ENCODE measurements at places on chromosomes 1 and 21.

DNA sequence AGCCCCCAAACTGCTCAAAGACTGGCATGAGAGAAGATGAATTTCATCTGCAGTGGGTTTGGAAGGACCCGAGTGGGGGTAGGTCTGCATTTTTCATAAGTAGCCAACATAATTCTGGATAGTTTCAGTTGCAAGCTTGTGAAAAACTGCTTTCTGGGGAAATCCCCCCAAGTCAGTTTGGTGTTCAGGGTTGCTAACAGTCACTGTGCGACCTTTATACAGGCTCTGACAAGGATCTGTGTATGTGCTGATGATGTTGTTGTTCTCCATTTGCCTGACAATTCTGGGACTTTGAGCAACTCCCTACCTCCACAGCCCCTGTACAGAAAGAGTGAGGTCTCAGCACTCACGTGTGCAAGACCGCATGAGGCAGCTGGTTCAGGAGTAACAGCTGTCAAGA is 87.9 kb downstream of the SUSD4 start:
- DNase-seq, result no peak

- DNase-seq, result no peak
Measured at GRCh38 chr1:85581802-85582686, 1.5 kb downstream of the CCN1 start.

- DNase-seq, result no peak
Measured at GRCh38 chr21:28867401-28867800, 125.3 kb downstream of the LTN1 start.

DNA sequence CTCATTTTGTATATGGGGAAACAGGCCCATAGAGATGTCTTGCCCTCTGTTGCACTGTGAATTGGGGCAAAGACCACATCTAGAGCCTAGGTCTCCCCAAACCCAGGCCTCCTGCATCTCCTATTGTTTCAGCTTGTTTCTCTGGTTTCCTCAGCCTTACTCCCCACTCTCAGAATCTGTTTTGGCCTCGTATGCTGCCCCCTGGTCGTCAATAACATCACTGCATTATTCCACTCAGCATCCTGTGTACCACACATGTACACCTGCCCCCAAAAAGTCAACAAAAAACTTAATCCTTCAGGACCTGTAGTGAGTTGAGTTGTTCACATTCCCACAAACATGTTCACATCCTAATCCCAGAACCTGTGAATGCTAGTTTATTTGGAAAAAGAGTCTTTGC is 184.8 kb downstream of the BRINP2 start:
- DNase-seq, result no peak

- peak; percentile 66 for DNase-seq
Measured at GRCh38 chr21:45363921-45364467, 41.0 kb upstream of the COL18A1 start.

- DNase-seq, result no peak
Measured at GRCh38 chr1:231070758-231071444, 30.8 kb upstream of the FAM89A start.

- DNase-seq, result no peak
Measured at GRCh38 chr21:33360281-33360680, 35.5 kb downstream of the IFNAR1 start.

DNA sequence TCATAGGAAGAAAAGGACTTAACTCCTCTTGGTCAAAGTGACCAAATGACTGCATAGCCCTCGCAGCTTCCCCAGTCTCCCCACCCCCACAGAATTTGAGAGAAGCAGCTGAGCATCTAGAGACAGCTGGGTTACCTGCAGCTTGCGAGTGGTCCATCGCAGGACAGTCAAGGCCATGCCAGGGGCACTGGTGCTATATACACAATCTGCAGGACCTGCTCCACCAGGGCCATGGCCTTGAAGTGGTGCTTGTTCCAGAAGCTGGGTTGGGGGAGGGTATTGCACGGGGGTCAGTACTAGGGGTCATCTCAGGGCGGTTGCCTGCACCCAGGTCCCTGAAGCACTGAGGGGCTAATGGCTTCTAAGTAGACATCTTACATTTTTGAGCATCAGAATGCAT is 10.4 kb downstream of the MRTO4 start:
- no peak for DNase-seq

DNA sequence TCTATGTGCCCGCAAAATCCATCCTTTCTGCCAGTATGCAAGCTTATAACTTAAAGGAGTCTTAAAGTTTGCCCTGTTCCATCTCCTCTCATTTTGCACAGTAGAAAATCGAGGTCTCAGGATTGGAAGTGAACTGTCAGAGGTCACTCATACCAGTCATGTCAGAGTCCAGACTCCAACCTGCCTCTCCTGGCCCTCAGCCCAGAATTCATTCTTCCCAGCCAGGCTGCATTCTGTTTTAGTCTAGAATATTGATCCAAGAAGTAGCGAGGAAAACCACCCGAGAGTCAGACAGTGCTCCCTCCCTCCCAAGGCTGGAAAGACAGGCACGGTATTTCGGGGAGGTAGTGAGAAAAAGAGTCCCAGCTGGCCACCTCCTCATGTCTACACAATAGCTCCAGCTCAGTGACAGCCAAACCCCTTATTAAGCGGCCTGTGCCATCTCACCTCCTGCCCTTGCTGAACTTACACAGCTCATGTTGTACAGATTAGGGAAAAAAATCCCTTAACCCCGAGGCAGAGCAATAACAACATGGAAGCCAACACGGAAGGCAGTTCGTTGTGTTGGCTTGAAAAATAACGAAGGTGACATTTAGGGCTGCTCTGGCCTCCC is 89.4 kb downstream of the OMA1 start:
- no peak for DNase-seq

- no peak for DNase-seq
Measured at GRCh38 chr1:162717548-162718184, 72.8 kb upstream of the HSD17B7 start.

GRCh38 chr1:228101994-228102790 is 933 bp downstream of the C1orf35 start:
- DNase-seq, result no peak

DNA sequence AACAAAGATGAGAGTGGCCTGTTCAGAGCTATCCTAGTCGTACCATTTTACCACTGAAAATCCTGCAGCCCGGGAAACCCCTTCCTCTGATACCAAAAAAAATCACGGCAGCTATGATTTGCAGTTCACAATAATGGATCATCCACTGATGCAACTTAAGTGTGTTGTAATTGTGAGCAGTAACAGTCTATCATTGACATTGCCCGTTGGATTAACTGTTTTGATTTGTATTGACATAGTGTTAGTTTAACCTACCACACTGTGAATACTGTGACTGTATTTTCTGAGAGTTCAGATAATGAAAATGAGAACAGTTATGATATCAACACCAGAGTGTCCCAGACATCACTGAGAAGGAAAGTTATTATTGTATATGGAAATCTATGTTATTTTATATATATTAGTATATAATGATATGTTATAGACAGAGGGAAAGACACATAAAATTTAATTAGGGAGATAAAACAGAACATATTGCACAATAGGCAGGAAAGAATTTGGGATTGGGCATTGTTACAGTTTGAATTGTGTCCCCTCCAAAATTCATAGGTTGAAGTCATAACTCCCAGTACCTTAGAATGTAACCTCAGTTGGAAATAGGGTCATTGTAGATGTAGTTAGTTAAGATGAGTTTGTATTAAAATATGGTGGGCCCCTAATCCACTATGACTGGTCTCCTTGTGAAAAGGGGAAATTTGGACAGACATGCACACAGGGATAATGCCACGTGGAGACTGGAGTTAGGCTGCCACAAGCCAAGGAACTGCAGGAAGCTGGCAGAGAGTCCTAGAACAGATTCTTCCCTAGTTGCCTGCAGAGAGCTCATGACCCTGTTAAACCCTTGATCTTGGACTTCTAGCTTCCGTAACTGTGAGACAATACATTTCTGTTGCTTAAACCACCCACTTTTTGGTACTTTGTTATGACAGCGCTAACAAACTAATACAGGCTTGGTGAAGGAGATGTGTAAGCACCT is 54.4 kb downstream of the TLCD4 start:
- DNase-seq, result no peak

- peak; percentile 98 for DNase-seq
Measured at GRCh38 chr1:223180731-223181321, 37.8 kb upstream of the TLR5 start.

- no peak for DNase-seq
Measured at GRCh38 chr1:85406081-85406480, 58.9 kb downstream of the DDAH1 start.

DNA sequence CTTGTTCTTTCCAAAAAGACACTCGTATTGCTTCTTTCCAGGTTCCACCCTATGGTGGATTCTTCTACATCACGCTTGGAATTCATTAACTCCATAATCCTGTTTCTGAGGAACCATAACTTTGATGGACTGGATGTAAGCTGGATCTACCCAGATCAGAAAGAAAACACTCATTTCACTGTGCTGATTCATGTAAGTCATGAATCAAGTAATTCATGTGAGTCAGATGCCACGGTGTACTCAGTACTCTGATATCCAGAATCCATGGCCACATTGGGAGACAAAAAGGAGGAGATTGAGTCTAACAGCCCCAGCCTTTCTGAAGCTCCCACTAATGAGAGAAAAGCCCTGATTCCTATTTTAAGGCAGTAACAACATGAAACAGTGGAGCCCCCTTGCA is 7.4 kb downstream of the CHI3L2 start:
- no peak for DNase-seq

DNA sequence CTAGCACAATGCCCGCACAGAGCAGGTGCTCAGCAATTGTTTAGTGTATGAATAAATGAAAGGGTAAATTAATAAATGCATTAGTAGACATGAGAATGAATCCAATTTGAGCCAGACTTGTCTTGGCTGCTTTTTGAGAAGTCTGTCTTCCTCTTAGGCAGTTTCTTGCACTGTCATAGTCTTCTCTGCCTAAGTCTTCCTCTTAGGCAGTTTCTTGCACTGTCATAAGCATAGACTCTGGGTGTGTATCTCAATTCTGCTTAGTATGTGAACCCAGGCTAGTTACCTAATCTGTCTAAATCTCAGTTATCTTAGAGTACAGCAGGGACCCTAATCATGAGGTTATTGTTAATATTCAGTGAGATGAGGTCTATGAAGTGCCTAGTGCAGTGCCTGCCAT is 27.2 kb downstream of the NHLH2 start:
- DNase-seq, result peak; percentile 48

DNA sequence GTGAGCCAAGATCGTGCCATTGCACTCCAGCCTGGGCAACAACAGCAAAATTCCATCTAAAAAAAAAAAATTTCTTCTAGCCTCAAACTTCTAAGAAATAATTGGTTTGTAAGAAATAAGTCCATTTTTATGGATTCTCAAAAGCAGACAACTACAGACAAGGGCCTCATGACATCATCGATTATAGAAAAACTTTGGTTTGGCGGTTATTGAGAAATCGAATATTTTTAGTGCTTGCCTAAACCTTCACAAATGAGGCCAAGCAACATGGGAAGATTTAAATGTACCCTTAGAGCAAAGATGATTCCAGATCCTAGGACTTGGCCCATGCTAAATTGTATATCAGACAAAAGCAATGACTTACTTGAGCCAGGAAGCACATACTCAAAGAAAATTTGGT is 27.8 kb upstream of the MX1 start:
- DNase-seq, result no peak

- no peak for DNase-seq
Measured at GRCh38 chr1:13751458-13751871, 51.5 kb downstream of the PRDM2 start.

DNA sequence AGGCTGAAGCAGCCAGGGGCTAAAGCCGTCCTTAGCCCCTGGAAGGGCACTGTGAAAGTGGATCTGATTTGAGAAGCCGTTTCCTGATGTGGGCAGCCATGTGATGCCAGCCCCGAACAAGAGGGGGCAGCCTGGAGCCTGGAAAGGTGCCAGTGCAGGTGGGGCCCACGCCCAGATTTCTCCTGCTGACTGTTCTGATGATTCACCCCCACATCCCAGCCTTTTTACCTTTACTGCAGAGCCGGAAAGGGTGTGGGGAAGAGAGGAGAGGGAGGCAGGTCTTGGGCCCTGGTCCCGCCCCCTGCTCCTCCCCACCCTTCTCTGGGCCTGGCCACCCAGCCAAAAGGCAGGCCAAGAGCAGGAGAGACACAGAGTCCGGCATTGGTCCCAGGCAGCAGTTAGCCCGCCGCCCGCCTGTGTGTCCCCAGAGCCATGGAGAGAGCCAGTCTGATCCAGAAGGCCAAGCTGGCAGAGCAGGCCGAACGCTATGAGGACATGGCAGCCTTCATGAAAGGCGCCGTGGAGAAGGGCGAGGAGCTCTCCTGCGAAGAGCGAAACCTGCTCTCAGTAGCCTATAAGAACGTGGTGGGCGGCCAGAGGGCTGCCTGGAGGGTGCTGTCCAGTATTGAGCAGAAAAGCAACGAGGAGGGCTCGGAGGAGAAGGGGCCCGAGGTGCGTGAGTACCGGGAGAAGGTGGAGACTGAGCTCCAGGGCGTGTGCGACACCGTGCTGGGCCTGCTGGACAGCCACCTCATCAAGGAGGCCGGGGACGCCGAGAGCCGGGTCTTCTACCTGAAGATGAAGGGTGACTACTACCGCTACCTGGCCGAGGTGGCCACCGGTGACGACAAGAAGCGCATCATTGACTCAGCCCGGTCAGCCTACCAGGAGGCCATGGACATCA is at the start of gene SFN:
Gene SFN, plus strand, starts transcription at position 369 of the 904 bp plus-strand sequence. Its CDS starts 64 bp downstream, at position 433.
- DNase-seq, result no peak
